ENCODE measurements at places on chromosomes 2 and 18.

GRCh38 chr2:96898641-96899412 is 28.9 kb upstream of the SEMA4C start:
- no peak for DNase-seq

- peak; percentile 55 for DNase-seq
Measured at GRCh38 chr18:23067236-23067635, 68.0 kb upstream of the CABLES1 start.

DNA sequence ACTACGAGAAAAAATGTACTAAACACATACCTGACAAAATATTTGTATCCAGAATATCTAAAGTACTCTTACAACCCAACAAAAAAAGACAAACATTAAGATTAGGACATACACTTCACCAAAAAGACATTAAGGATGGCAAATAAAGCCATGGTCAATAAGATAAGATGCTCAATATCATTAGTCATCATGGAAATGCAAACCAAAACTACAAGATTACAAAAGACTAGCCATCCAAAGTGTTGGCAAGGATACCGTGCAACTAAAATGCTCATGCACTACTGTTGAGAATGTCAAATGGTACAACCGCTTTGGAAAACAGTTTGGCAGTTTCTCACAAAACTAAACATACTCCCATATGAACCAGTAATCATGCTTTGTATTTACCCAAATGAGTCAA is 29.7 kb downstream of the MAP3K2 start:
- no peak for DNase-seq

- DNase-seq: peak; percentile 87
Measured at GRCh38 chr2:138060301-138060635, 96.0 kb downstream of the HNMT start.

DNA sequence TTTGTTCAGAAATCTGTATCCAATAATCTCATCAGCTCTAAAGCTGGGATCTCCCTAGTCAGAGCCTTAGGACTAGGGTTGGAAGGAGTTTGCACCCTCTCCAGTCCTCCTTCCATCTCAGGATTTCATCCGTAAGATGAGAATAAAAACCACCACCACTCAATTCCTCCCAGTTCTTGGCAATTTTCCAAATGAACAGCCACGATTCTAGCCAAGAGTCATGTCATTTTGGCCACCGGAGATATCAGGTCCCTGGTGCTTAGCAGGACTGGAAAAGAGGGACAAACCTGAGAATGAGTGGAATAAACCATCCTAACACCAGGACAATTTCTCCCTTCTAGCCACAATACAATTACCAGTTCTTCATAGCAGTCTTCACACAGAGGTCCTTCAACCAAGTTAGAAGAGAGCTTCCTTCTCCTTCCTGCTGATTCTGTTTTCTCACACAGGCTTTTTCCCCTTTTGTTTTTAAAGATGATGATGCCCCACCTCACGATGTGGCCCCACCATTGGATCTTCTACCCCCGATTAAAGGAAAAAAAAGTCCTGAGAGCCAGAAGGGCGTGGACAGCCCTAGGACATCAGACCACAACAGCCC is 36.2 kb downstream of the KIAA2012 start:
- peak; percentile 30 for DNase-seq

DNA sequence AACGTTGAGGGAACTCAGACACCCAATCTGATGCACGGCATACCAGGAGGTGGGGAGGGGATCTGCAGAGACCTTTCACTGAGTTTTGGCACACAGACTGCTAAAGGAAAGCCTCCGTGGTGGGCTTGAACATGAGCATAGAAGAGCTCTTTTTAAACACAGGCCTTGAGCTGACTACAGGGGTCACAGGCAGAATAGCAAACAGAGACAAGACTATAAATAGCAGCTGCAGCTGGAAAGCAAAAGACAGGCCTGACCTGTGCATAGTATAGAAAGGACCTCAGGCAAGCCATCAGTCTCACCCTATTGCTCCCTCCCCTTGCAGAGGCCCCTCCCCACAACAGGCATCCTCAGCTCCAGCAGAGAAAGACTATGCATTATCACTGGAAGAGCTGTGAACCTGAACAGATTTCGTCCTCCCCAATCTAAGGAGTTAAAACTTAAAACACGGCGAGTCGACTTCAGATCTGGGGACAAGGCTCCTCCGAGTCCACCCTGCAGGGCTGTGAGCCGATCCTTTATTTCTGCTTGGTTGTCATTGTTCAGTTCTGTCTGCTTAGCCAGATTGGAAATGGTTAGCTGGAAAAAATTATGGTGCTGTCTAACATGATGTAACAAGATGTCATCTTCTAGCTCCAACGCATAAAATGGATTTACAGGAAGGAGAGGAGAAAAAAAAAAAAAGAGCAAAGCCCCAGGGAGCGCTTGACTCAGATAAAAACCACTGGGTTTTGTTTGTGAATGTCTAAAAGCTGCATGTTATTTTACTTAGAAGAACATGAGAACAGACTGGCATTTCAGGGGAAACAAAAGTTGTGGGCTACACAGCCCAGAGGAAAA is 25.2 kb upstream of the LCLAT1 start:
- DNase-seq: peak; percentile 73

DNA sequence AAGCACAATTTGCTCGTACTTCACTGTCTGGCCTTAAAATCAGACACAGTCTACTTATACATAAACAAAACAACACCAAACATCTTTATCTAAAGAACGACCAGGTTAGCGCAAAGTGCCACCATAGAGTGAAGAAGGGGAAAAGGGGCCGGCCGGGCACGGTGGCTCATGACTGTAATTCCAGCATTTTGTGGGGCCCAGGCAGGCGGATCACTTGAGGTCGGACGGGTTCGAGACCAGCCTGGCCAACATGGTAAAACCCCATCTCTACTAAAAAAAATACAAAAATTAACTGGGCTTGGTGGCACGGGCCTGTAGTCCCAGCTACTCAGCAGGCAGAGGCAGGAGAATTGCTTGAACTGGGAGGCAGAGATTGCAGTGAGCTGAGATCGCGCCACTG is 118.5 kb upstream of the RIOK3 start:
- DNase-seq: no peak

GRCh38 chr2:126945118-126945517 is 46.4 kb downstream of the TEX51 start:
- DNase-seq: no peak

GRCh38 chr2:71224457-71224856 is 2.4 kb downstream of the PAIP2B start:
- peak; percentile 32 for DNase-seq

- no peak for DNase-seq
Measured at GRCh38 chr18:54805571-54806334, 22.5 kb upstream of the RAB27B start.

GRCh38 chr2:225668606-225669266 is 269.2 kb downstream of the NYAP2 start:
- DNase-seq: peak; percentile 85

DNA sequence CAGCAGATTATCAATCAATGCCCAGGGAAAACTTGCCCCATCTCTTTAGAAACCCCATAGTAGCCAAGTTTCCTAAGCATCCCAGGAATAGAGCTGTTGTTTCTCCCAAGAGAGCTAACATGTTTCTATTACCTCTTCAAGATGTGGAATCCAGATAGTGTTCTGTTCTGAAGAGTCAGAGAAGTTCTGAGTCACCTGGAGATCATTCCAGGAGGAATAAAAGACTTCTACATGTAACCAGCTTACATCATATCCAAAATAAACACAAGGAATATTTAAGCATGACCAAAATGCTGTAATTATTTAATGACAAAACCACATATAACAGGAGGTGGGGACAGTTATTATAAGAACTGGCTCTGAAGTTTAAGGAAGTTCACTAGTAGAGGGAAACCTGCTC is 51.0 kb upstream of the GORASP2 start:
- DNase-seq: no peak

GRCh38 chr2:58039170-58039611 is 7.4 kb upstream of the VRK2 start:
- DNase-seq: no peak

DNA sequence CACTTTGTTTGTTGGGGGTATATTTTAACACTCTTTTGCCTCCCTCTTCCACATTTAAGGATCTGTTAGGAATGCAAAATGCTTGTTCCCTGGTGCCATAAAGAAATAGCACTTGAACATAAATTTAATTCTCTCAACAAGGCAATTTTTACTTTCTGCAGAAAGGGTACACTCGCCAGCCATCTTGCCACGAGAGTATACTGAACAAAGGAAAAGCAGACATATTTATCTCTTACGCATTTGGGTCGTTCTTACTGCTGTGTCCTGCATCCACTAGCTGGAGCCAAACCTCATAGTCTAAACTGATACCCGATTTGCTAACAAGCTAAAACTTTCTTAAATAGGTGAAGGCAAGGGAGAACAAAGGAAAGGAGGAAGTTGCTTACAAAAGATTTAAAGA is 129.5 kb downstream of the B3GNT2 start:
- no peak for DNase-seq

DNA sequence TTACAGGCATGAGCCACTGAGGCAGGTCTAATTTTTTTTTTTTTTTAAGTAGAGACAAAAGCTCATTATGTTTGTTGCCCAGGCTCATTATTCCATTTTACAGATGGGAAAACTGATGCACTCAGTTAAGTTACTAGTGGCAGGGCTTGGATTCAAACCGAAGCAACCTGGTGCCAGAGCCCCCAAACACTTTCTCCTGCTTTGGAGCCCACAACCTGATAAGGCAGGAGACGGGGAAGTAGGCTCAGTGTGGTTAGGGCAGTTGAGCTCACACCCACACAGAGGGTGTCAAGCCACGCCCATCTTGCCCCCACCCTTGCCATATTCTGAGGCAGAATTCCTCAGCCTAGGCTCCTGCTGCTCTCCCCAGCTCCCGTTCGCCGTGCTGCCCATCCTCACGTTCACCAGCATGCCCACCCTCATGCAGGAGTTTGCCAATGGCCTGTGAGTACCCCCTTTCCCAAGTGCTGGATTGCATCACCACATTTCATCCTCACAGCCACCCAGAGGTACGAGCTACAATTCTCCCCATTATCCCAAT is 5.8 kb upstream of the CTDSP1 start:
- no peak for DNase-seq

DNA sequence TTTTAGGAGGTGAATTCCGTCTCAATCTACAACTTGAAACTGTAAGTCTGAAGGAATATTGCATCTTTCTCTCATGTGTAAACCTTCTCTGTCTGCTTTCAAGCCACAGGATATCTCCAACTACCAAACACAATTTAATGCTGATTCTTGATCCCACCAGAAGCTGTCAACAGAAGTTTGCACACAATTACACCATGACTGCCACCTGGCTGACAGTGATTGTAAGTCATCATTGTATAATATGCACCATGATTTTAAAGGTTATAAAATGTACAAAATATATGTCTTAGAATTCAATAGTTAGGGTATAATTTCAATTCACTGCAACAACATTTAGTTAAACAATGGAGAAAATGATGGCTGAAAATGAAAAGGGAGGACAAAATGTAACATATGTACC is 18.4 kb downstream of the PREPL start:
- DNase-seq: peak; percentile 30

- DNase-seq: no peak
Measured at GRCh38 chr2:127984551-127984950, 43.3 kb downstream of the SAP130 start.

DNA sequence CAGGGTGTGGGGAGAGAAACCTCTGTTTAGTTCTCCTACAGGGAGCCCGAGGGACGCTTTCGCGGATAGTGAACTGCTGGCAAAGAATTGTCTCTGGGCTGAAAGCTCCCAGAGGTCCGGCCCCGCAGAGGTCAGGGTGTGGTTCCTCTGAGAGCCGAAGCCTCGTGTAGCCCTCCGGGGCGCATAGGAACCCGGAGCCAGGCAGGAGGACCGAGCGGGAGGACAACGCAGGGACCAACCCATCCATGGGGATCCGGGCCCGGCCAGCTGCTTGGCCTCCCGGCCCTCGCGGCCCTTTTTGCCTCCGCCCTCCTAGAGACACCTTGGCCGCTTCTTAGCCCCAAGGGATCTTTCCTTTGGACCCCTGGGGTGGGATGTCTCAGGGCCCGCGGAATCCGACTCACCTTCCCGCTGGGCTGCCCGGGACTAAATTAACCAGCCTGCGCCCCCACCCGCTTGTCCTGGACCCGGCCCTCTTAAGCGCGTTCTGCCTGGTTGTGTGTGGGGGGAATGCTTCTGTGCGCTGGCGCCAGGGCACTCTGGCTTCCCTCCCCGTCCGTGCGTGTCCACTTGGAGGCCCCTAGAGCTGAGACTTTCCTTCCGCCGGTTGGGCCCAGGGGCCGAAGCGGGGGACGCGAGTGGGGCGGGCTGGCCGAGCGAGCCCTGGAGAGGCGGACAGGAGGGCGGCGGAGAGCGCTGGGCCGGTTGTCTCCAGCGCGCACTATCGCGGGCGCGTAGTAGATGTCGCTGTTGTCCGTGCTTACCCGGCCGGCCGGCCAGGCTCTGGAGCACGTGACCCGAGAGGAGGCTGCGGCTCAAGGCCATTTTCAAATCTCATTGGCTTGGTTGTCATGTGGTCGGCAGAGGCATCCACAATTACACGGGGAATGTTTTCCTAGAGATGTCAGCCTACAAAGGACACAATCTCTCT is at the start of gene HOXD10:
TSS of gene HOXD10 (plus strand) at position 896 of the 931 bp plus-strand sequence. CDS start 56 bp downstream, outside the sequence.
- DNase-seq: no peak

GRCh38 chr2:11933854-11934253 is 187.4 kb downstream of the LPIN1 start:
- DNase-seq: no peak

- no peak for DNase-seq
Measured at GRCh38 chr18:49612515-49613033, 50.7 kb downstream of the LIPG start.

- DNase-seq: no peak
Measured at GRCh38 chr2:21498016-21498415, 374.2 kb downstream of the TDRD15 start.

Data from NCI-H69 (cell line).